Stimulated activated CD4-positive, alpha-beta T cell treated with anti-CD3 and anti-CD28 coated beads, Interleukin-15, amount 100 ng/mL, for 1 hour (primary cell): ENCODE measurements at places on chromosomes 11 and 22.

DNA sequence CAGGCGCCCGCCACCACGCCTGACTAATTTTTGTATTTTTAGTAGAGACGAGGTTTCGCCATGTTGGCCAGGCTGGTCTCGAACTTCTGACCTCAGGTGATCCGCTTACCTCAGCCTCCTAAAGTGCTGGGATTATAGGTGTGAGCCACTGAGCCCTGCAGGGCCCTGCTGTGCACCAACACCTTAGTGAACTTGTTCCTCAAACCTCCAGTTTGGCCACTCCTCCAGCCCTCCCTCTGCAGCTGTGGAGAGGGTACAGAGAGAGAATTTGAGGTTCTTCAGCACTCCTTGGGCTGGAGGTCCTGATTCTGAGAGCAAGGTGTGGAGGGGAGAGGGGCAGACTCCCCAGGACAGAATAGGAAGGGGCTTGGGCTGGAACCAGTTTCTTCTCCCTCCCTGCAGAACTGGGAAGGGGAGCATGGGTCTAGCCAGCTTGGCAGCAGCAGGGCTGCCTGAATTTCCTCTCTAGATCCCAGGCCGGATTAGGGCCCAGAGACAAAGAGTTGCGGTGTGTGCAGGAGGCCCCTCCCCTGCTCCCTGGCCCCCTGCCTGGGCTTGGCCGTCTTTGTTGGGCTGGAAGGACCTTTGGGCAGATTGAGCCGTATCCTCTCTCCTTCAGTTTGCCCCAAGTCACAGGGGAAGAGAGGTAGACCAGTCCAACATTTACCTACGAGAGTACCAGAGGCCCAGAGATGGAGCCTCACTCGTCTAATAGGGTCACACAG is 2.3 kb upstream of the PEX16 start:
- DNase-seq = no peak

GRCh38 chr11:108853864-108854263 is 189.0 kb downstream of the DDX10 start:
- no peak for DNase-seq

- no peak for DNase-seq
These were observed 17.2 kb downstream of the GLB1L3 start for GRCh38 chr11:134293119-134294113.

DNA sequence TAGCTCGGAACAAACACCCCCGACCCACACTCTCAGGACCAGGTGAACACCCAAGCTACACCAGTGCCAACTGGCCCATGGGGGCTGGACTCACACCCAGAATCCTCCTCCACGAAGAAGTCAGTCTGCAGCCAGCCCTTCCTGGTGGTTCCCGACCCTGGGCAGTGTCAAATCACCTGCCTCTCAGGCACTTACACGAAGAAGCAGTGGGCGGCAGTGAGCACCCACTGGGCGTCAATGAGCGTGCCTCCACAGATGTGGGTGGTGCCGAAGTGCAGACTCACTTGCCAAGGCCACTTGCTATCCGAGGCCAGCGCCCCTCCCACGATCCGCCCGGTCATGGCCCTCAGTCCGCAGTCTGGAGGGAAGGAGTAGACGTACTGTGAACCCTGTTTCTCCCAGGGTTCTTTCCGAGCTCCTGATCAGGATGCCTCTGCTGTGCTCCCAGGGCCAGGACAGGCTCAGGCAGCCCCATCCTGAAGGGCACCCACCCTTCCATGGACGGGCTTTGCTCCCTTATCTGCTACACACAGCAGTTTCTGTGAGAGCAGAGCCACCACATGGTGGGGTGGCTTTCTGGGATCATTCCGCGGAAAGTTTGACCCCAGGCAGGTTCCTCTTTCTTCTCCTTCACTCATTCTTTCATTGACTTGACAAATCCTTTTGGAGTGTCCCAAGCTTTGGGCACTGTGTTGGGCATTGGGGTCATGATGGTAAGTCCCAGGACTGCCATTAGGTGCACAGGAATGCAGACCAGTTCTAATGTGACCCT is 19.4 kb downstream of the TMPRSS13 start:
- no peak for DNase-seq

DNA sequence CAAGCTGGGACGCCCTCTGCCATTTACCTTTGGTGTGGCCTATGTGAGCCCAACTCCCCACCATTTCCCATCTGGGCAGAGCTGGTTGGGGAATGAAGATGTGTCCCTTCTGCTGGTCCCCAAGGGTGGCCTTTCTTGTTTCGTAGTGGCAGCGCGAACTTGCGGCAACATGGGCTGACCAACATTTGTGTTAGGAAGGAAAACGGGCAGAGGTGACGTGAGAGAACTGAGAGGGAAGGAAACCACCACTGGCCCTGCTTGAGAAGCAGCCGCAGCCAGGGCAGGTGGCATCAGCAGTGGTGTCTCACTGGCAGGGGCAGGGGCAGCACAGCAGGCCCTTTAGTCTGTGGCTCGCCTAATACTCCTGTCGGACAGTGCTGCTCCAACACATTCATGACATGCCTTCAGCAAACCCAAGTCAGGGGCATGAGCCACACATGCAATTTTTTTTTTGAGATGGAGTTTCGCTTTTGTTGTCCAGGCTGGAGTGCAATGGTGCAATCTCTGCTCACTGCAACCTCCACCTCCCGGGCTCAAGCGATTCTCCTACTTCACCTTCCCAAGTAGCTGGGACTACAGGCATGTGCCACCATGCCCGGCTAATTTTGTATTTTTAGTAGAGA is 29.9 kb downstream of the LRRC74B start:
- no peak for DNase-seq

DNA sequence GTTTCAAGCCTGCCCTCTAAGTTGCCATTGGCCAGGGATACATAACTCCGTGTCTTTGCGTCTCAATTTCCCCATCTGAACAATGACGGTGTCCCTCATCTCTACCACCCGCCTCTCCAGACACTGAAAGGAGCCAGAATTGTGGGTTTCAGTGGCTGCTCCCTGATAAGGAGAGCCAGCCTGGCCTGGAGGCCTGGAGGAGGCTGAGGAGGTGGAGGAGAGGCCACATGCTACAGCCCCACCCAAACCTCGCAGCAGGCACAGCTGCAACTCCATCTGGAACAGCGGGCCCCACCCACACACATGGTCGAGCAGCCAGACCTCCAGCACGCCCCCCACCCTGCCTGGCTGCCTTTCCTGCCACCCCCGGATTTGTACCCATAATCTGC is 34.4 kb upstream of the CD82 start:
- DNase-seq = no peak

DNA sequence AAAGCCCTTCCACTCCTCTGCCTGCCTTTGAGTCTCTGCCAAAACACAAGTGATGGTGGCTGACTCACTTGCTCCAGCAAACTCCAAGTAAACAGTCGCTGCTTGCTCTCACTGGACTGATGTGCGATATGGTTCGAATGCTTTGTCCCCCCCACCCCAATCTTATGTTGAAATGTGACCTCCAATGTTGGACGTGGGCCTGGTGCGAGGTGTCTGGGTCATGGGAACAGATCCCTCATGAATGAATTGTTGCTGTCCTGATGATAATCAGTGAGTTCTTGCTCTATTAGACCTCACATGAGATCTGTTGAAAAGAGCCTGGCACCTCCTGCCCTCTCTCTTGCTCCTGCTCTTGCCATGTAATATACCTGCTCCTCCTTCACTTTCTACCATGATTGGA is 747.9 kb downstream of the OPCML start:
- no peak for DNase-seq

GRCh38 chr11:70755410-70756158 is 357.3 kb downstream of the CTTN start:
- peak; percentile 33 for DNase-seq

DNA sequence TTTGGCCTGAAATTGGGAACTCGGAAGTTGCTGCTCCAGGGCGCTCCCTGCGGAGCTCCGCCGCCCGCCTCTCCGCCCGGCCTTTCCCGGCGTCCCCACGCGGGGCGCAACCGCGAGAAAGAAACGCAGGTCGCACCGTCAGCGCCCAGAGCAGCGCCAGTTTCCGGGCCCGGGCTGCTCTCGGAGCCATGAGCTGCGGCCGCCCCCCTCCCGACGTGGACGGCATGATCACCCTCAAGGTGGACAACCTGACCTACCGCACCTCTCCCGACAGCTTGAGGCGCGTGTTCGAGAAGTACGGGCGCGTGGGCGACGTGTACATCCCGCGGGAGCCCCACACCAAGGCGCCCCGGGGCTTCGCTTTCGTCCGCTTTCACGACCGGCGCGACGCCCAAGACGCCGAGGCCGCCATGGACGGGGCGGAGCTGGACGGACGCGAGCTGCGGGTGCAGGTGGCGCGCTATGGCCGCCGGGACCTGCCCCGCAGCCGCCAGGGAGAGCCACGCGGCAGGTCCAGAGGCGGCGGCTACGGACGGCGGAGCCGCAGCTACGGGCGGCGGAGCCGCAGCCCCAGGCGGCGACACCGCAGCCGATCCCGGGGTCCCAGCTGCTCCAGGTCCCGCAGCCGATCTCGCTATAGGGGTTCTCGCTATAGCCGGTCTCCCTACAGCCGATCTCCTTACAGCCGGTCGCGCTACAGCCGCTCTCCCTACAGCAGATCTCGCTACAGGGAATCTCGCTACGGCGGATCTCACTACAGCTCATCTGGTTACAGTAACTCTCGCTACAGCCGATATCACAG is 521 bp downstream of the SRSF8 start:
- DNase-seq = peak; percentile 62

GRCh38 chr22:32905400-32905799 is 103.9 kb downstream of the TIMP3 start:
- DNase-seq = no peak

DNA sequence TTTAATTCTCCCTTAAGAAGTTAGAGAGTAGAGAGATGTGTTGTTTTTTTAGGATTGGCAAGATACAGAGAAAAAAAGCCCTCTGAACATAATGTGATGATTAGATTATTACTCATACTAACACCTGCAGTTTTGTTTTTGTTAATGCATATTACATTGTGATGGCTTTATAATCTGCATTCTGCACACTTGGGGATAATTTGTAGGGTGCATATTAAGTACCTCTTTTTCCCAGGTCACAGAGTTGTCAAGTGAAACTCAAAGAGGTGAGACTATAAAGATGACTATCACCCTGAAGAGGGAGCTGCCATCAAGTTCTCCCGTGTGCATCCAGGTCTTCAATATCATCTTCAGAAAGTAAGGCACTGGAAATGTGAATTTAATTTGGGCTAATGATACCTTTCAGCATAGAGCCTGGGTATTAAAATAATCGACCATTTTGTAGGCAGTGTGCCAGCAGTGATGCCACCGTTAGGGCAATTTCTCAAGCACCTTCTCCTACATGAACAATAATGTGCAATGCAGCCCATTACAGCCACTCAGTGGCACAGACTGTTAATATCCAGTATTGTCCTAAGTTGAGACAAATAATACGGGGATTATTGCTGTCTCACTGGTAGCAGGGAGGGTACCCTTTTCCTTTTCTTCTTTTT is 16.2 kb downstream of the PIWIL4 start:
- DNase-seq = no peak
